ENCODE measurements at places on chromosomes 7 and 10.

- peak; percentile 92 for DNase-seq
Observed at GRCh38 chr10:119207366-119207666, at the start of gene GRK5. GRK5 (plus strand) TSS chr10:119207571; CDS start chr10:119207918, 347 bp downstream.

- DNase-seq, result no peak
Observed at GRCh38 chr7:104538152-104538551, 209.7 kb downstream of the LHFPL3 start.

GRCh38 chr10:73509695-73510094 is 13.9 kb upstream of the PPP3CB start:
- no peak for DNase-seq

DNA sequence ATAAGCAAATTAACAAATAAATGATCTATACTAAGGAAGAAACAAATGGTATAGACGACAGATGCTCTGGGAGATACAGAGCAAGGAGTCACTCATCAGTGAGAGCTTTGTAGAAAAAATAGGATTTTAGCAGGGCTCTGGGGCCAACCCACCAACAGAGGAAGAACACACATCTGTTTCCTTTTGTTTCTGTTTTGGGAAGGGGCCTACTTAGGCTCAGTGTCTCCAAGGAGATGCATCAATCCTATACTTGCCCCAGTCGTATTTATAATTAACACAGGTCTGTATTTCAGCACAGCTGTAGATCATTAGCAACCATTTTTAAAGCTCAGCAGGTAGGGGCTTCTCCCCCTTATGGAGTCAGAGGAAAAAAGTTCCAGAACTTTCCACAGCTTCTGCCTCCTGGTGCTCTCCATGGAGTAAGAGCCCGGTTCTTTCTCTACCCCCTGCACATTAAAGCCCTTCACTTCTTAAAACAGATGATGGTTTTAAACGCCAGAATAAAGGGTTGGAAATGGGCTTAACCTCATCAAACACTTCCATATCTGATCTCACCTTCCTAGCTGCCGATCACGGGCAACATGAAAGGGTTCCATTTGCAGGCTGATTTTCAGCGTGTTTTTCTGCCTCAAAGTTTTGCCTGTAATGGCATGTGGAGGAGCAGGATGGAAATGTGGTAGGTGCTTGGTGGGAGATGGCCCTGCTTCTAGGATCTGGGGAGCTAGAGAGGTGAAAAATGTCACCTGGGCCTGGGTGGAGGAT is 291.7 kb downstream of the TCF7L2 start:
- DNase-seq, result no peak

DNA sequence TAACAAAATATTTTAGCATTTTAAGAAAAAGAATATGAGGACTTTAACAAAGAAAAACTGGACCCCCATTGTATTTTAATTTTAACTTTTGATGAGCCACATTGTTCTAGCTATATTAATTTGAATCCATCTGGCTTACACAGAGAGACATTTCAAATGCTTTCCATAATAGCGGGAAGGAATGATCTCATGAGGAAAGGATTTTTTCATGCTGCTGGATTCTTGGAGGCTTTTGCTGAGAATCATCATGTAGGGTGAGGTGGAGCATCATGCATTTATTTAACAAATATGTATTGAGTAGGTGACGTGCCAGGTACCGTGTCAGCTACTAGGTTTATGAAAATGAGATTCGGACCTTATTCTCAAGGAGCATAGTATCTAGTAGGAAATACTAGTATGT is 1006.3 kb downstream of the SORCS1 start:
- DNase-seq, result no peak

GRCh38 chr10:62860946-62861345 is 44.8 kb upstream of the EGR2 start:
- peak; percentile 15 for DNase-seq

DNA sequence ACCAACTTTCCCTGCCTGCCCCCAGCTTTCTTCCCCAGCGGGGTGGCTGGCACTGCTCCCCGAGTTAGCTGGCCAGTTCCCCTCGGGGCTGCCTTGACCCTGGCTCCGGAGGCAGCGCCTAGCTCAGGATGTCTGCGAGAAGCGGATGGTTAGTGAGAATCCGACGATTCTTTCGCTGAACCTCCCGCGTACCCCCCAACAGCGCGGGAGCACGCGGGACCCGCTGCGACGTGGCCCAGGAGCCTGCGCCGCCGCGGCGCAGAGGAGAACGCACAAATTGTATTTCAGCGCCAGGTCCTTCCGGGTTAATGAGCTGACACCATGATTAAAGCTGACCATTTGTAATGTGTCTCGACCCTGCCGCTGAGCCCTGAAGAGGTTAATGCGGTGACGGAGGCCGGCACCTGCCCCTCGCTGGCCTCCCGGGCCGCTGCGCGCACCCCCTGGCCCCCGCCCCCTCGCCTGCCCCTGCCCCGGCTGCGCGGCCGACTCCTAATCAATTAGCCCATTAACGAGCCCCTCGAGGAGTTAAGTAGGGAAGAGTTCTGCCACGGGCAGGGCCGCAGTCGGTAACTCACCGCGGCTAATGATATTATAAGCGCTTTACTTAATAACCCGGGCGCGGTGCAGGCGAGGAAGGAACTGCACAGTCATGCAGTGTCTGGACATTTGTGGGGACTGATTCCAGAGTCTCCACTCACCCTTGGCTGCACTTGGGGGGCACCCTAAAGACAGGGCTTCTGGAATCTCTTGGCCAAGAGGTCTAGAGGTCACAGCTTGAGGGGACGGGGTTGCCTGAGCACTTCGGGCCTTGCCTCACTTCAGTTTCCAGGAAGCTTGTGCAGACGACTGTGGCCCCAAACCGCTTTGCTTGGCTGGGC is 1.7 kb upstream of the HMX2 start:
- DNase-seq, result peak; percentile 35

GRCh38 chr10:91251430-91252056 is 31.1 kb downstream of the PCGF5 start:
- DNase-seq, result peak; percentile 42

GRCh38 chr10:105800641-105801040 is 1159.6 kb downstream of the SORCS3 start:
- DNase-seq, result no peak

- DNase-seq, result no peak
Observed at GRCh38 chr7:128065872-128066271, 34.6 kb upstream of the LRRC4 start.

- no peak for DNase-seq
Observed at GRCh38 chr7:55513868-55514267, 58.4 kb downstream of the VOPP1 start.

GRCh38 chr7:147904219-147904576 is 686.4 kb upstream of the C7orf33 start:
- DNase-seq, result no peak

- DNase-seq, result peak; percentile 24
Observed at GRCh38 chr10:76302961-76303630, 871.7 kb downstream of the LRMDA start.

GRCh38 chr10:19979628-19980027 is 163.4 kb downstream of the PLXDC2 start:
- DNase-seq, result no peak

GRCh38 chr10:48523212-48523819 is 81.6 kb downstream of the ARHGAP22 start:
- DNase-seq, result peak; percentile 50

DNA sequence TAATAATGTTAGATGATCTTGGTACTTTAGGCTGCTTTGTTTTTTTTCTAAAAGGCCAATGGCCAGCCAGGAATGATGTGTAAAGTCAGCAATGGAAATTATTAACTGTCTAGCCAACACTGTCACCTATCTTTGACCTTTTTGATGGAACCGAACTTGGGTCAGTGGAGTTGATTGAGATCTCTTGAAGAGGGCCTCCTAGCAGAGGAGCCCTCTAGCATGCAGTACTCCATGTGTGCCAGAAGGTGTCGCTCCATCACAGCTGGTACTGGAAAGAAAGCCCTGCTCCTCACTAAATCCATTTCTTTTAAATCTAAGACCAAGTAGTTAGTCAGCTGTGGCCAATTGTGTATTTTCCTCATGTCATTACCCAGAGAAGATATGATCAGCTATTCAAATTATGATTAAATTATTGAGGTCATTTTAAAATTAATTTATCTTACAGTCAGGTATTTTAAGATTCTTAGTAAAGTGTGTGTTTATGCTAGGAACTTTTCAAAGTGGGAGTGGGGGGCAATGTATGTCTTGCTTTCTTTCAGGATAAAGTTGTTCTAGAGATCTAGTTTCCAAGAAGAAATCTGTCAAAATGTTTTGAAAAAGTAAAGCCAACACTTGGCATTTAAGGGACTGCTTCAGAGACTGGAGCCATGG is 33.1 kb upstream of the CROT start:
- peak; percentile 69 for DNase-seq

- no peak for DNase-seq
Observed at GRCh38 chr7:158809596-158809995, 19.7 kb downstream of the ESYT2 start.

DNA sequence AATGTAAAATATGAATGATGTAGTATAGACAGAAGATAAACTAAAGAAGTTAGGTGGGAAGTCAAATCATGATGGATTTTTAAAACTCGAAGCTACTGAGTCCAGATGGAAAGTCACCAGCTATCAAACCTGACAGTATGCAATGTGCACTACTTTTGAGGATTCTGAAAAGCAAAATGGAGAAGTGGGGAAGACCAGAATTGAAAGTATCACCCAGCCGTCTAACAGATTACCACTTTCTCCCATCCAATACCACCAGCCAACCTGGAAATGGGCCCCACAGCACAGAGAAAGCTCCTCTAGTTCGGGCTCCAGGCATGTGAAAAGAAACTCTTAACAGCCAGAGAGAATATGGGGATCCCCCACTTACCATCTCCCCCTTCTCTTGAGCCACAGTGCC is 67.9 kb upstream of the SRRM3 start:
- no peak for DNase-seq

- no peak for DNase-seq
Observed at GRCh38 chr7:78768859-78769258, 684.6 kb downstream of the MAGI2 start.

DNA sequence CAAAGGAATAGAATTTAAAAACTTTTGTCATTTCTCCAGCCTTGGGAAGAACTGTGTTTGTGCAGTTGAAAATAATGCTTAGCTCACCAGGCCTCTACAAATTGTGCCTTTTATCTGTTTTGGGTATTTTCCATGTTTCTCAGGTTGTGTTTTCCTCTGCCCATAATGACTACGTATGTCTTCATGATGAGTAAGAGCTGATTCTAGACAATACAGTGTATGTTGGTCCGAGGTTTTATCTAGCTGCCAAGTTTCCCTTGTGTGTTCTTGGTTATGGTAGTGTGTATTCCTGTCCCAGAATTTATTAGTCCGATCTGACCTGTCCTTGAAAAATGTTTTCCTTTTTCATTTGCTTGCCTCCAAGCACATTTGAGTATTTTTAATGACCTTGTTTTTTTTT is 83.7 kb upstream of the GLCCI1 start:
- DNase-seq, result no peak

- DNase-seq, result no peak
Observed at GRCh38 chr7:18087026-18087686, 59.5 kb upstream of the PRPS1L1 start.

DNA sequence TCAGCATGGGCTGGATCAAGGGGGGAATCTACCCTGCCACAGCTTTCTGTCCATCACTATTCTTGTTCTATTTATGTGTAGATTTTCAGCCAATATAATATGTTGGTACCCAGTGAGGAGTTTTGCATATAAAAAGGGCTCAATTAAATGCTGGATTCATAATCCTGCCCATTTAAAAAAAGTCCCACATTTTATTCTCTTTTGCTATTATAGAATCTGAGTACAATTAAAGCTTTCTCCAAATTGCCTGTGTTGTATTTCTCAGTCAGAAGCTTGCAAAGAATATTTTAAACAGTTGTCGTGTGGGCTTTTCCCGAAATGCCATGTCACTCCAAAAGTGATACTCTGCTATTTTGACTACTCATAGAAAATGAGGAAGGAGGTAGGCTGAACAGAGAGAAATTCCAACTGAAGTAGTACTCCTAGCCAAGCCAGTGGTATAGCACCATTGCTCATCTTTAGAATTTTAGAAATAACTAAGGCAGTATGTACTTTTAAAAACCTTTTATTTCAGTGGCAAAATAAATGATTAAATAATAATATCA is 108.3 kb upstream of the HDAC9 start:
- DNase-seq, result no peak

DNA sequence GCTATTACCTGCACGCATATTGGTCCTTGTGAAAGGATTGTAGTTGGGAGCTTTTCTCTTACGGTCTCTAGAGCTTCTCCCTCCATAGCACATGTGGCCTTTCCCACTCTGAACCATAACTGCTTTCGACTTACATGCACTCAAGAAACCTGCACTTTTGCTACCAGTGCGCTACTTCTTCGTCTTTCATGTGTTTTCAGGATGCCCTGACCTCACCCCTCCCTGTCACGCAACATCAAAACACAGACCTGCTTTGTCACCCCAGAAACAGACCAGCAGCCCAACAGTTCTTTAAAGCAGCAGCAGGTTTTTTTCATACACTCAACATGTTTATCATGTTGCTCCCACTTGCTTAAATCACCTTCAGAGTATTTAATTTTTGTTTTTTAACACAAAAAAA is 243.5 kb upstream of the TCF7L2 start:
- DNase-seq, result no peak
